SK-N-SH (cell line): ENCODE measurements at places on chromosomes 12 and 14.

DNA sequence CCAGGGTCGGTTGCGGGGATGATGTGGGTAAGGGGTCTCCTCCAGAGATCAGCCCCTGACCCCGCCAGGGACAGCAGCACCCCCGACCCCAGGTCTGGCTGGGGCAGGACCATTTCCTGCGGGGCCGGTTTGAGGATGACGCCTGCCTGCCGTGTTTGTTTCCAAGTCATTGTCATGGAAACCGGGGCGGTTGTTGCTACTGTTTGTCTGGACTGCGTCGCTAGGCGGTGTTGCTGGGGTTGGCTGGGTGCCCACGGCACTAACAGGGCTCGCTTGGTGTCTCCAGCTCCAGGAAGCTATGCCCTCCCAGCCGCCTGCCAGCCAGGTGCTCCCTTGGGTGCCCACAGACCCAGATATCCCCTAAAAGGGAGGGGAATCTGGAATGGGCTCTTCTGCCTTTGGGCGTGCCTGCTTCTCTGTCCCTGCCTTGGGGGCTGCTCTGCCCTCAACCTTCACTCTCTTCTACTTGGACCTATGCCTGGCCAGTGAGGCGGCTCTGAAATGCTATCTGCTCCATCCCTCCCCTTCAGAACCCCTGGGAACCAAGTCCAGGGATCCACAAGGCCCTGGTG lies 4.7 kb upstream of the CRIP1 start:
- DNase-seq, result peak; percentile 90

GRCh38 chr12:121263206-121263935 lies 33.1 kb downstream of the CAMKK2 start:
- DNase-seq, result no peak

- DNase-seq, result no peak
Observed at GRCh38 chr12:42299392-42300308, 26.2 kb downstream of the ZCRB1 start.

DNA sequence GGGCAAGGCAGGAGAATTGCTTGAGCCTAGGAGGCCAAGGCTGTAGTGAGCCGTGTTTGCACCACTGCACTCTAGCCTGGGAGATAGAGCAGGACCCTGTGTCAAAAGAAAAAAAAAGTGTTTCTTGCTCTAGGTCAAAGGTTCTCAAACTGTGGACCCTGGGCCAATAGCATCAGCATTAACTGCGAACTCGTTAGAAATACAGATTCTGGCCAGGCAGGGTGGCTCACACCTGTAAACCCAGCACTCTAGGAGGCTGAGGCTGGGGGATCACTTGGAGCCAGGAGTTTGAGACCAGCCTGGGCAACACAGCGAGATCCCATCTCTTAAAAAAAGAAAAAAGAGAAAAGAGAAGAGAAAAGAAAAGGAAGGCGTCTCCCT lies 858 bp downstream of the RILPL2 start:
- no peak for DNase-seq

DNA sequence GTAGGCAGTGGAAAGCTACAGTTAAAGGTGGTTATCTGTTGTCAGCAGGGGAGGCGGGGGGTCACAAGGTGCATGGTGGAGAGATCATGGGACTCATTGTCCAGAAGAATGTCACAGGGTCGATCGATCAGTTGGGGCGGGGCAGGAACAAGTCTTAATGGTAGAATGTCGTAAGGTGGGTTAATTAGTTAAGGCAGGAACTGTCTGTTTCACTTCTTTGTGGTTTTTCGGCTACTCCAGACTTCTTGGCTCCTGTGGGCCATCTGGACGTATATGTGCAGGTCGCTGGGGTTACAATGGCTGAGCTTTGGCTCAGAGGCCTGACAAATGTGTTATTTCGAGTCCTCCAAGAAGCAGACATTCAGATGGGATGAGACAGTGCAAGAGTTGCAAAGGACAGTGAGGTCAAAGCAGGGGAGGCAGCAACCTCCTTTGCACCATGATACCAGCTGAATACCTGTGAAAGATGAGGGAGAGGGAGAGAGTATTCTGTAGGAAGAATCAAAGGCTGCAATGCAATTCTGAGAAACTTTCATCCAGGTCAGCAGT lies 246.9 kb upstream of the TMEM132C start:
- no peak for DNase-seq

GRCh38 chr14:58107947-58108552 lies 44.0 kb downstream of the ARMH4 start:
- peak; percentile 51 for DNase-seq

GRCh38 chr14:68384335-68384734 lies 408.5 kb downstream of the ZFP36L1 start:
- DNase-seq, result no peak
